ENCODE measurements at places on chromosomes 1 and 21.
A peak's percentile ranks its signal among the peaks of the same experiment; 100 is the strongest.

GRCh38 chr1:34987018-34987417 lies 1.9 kb upstream of the TMEM35B start:
- DNase-seq = no peak

- no peak for DNase-seq
These were observed 50.7 kb upstream of the RHOU start for GRCh38 chr1:228684607-228685006.

- no peak for DNase-seq
These were observed 87.6 kb downstream of the DRAM2 start for GRCh38 chr1:111052246-111052645.

- DNase-seq = no peak
These were observed 86.1 kb downstream of the DSCAM start for GRCh38 chr21:40760821-40761220.

DNA sequence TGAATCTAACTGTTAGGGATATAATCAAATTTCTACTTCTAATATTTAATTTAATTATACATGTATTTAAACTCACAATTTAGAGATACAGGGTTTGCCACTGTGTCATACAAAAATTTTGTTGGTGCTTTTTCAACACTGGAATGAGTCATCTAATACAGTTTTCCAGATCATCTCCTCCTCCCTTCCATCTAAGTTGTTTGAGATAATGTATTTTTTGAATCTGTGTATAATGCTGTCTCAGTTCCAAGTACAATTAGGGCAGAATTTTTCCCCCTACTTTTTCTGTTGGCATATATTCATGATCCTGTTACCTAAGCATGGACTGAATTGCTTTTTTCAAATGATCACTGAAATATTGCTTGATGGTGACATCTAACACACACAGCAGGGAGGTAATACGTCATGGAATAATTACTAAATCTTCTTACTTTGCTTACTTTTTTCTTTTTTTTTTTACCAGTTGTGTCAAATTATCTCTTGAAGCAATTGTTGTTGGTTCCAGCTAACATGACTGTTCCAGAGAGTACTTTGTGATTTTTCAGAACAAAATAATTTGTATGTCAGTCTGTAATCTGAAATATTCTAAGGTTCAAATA lies 146.0 kb downstream of the MAGI3 start:
- no peak for DNase-seq

DNA sequence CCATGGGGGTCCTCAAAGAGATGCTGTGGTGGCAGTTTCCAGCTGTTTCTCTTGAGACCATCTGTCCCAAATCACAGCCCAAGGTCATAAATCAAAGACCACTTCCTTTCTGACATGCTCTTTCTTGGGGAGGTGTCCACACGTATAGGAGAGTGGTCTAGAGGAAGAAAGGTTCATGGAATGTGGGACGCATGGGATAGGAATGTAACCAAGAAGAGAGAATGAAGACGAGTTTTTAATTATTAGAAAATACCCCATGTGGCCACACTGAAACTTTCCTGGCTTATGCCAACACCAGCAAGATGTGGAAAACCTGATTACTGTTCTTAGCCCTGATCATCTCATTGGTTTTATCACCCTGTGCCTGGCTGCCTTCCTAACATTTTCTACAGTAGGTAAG lies 124.2 kb upstream of the IFFO2 start:
- DNase-seq = no peak

GRCh38 chr1:177355575-177355974 lies 184.8 kb downstream of the BRINP2 start:
- no peak for DNase-seq

DNA sequence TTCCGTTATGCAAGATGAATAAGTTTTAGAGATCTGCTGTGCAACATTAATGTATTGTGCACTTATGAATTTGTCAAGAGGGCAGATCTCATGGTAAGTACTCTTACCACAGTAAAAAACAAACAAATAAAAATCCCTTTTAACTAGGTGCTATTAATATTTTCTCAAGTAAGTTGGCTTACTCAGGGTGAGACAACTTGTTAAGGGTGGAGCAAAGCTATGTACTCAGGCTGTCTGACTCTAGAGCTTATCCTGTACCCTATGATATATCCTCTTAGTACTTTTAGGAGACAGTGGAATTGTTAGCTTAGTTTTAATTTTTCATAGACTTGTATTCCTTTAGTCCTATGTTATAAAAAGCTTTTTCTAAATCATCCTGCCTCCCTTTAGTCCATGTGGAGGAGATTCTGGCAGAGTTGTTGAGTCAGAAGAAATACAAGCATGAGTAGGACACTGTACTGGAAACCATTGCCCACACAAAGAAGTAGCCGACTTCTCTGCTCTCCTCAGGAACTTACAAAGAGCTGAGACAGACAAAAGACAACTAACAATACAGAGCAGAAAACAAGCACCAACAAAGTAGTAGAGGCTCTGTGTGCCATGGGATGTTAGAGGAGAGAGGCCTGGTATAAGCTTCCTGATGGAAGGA lies 49.2 kb downstream of the S1PR1 start:
- DNase-seq = no peak

DNA sequence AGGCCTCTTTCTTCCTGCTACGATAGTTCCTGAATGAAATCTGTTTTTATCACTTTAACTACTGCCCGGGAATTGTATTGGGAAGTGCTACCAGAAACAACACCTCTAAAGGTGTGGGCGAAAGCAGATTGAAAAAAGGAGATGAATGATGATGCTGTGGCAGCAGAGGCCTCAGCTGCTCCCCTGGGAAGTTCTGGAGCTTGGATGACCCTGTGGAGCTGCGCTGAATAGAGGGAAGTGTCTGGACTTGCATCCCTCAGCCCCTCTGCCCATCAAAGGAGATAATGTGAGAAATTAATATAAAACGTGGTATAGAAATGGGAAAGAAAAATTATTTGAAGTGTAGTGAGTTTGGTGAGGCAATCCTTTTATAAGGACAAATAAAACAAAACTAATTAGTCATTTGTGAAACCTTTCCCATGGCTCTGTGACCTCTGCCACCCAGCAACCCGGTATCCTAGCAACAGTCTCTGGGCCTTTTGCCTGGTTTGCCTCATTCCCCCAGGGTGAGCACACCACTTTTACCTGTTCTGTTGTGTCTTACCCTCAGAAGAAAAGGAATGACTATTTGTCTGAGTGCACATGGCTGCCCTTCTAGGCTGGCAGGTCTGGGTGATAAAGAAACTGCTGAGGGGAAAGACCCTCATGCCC lies 21.3 kb downstream of the OVAAL start:
- DNase-seq = no peak

GRCh38 chr1:207335695-207336363 lies 14.4 kb downstream of the CD55 start:
- DNase-seq = peak; percentile 64

DNA sequence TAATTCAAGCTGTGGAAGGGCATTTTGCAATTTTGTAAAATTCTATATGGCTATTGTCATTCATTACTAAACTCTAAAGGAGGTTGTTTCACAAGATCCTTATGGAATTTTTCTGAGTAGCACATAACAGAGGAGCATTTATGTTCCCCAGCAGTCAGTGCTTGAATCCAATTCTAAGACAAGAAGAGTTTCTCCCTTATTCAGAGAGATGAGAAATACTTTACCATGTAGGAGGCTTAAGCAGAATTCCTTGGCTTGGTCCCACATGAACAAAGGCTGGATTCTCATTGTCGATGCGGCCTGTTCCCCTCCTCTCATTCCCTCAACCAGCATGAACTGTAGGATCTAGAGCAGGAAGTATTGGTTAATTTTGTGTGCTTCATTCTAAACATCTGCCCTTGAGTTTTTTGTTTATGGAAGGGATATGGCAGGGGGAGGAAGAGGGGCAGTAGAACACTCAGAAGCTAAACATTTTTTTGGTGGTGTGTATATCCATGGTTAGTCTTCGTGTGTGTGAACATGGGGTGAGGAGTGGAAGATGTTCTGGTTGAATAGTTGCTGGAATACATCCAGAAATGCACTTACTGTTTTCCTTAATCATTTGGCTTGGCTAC lies 74.3 kb downstream of the LAMC1 start:
- DNase-seq = no peak

DNA sequence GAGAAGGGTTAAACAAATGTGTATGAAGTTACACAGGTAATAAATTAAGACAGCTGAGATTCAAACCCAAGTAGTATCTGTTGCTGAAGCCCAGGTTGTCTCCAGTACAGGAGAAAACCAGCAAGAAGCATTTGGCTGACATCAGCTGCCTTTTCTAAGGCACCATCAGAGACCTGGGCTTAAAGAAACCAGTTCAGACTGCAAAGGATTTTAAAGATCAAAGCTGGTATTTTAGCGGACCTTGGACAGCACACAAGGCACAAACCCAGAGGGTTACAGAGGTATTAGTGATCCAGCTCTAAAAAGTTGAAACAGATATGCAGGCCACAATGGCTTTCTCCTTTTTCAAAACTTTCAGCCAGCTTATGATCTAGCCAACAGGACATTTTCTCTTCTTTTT lies 23.4 kb downstream of the BEND5 start:
- no peak for DNase-seq

DNA sequence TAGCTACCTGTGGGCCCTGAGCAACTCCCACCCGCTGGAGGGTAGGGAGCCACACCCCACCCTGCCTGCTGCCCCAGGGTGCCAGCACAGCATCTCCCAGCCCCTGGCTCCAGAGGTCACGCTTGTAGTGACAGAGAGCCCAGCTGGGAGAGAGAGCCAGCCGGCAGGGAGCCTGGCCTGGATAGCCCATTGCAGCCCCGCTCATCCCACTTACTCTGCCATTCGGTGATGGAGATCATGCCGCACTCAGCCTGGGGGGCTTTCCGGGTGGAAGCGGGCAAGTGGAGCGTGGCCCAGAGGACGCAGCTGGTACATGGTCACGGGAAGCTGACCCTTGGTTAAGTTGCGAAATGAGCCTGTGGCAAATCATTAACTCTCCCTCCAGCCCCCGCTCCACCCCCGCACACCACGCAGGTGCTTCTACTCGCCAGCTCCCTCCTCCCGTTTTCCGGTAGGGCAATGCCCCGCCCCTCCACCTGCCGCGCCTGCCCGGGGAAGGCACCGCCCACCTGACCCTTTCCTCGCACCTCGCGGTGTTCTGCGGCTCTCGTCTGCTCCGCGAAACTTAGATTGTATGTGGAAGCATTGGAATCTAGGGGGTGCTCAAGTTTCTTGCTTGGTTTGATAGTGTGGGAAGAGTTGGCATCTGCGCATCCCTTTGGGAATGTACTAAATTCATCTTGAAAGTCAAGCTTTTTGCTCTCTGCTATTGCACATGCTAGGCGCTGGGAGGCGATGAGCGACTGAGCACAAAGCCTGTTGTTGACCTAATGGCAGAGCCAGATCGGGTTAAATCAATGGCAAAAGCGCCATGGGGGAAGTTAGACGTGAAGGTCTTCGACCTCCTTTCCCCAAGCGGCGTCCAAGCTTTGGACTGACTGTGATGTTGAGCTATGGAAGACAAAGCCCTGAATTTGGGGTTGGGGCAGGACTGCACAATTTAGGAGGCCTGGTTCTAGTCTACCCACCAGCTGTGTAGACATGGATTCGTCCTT lies at the start of gene GOLT1A:
TSS of gene GOLT1A (minus strand) at position 321 of the 995 bp plus-strand sequence. CDS start at position 239, 82 bp downstream.
- peak; percentile 36 for DNase-seq

GRCh38 chr1:157562515-157562914 lies 10.2 kb upstream of the FCRL5 start:
- no peak for DNase-seq

- no peak for DNase-seq
These were observed 75.7 kb upstream of the ADGRL4 start for GRCh38 chr1:79082233-79082632.

- no peak for DNase-seq
These were observed 66.7 kb downstream of the MIS18A start for GRCh38 chr21:32212116-32212515.

GRCh38 chr21:35507181-35507759 lies 458.2 kb upstream of the RUNX1 start:
- no peak for DNase-seq

GRCh38 chr1:208850442-208850841 lies 606.3 kb upstream of the PLXNA2 start:
- DNase-seq = no peak

DNA sequence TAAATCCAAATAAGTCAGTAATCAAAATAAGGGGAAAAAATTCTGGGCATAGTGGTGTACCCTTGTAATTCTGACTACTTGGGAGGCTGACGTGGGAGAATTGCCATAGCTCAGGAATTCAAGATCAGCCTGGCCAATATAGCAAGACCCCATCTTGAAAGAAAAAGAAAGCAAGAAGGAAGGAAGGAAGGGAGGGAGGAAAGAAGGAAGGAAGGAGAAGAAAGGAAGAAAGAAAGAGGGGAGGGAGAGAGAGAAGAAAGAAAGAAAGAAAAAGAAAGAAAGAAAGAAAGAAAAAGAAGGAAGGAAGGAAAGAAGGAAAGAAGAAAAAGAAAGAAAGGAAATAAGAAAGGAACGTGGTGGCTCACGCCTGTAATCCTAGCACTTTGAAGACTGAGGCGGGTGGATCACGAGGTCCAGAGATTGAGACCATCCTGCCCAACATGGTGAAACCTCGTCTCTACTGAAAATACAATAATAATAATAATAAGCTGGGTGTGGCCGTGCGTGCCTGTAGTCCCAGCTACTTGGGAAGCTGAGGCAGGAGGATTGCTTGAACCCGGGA lies 64.5 kb upstream of the ROR1 start:
- no peak for DNase-seq

Measured in CD4-positive, alpha-beta T cell treated with Interleukin-17A for 1 hour (primary cell).